Stimulated activated naive CD4-positive, alpha-beta T cell (primary cell): ENCODE measurements at places on chromosomes 12 and 14.
A peak's percentile ranks its signal among the peaks of the same experiment; 100 is the strongest.

- no peak for DNase-seq
Observed at GRCh38 chr12:115023279-115024265, 339.6 kb upstream of the TBX3 start.

GRCh38 chr14:64278458-64278857 lies 15.7 kb downstream of the ESR2 start:
- DNase-seq, result no peak

GRCh38 chr12:27515671-27516070 lies 8.3 kb upstream of the PPFIBP1 start:
- no peak for DNase-seq

- DNase-seq, result no peak
Observed at GRCh38 chr12:119649202-119649808, 18.6 kb upstream of the PRKAB1 start.

DNA sequence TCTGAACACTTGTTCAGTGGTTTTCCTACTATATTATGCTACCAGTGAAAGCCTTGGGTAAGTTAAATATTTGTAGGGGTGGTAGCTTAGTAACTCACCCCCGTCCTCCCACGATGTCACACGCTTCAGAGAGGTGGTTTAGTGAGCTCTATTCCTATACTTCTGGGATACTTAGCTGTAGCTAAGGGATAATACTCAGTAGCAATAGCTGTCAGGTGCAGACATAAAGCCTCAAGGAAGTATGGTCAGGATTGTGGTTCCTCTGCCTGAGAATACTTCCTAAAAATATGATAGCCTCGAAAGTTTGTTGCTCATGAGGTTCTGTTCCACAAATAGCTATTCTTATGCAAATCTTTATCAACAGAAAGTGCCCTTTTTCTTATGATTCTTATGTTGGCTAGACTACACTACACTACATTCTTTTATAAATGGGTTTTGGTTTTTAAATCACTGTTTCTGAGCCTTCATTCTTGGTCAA lies 11.9 kb downstream of the DLST start:
- no peak for DNase-seq

DNA sequence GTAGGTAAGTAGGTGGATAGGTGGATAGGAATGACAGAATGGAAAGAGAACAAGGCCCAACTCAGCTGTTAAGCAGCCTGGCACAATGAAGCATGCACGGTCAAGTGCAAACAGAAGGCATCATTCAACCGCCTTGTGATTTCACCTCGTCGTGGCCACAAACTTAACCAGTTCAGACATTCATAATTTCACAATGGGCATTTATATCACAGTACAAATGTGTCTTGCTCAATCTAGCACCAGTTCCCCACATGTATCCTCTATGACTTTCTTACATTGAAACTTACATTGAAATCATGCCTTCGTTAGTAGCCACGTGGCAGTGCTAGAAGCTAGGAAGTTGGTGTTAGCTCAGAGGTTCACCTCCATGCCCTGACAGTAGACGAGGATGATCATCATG lies 207.5 kb downstream of the ETV6 start:
- no peak for DNase-seq

GRCh38 chr12:125092108-125092871 lies 27.1 kb downstream of the AACS start:
- DNase-seq, result no peak

DNA sequence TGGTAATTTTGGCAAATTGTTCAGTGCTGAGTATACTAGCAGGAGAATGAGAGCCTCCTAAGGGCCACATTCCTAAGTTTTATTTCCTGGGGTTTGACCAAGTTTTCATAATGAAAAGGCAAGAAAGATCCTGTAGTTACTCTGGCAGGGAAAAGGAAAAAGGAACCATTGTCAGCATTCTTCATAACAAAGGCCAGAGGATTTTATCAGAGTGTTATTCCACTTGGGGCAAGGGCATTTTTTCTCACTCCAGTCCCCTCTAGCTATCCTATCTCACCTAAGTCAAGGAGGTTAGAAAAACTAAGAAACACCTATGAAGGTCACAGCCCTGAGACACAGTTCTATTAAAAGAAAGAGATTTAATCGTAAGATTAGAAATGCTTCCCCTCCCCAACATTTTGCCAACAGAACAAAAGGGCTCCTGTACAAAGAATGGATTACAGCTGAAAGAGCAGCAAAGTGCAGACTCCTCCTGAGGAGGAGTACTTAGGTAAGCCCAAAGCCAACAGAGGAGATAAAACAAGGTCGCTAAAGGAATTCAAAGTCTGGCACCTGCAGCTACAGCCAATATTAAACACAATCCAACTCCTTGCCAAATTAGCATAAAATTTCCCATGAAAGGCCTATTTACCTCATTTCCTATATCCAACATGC lies 162.4 kb downstream of the GALC start:
- DNase-seq, result no peak

DNA sequence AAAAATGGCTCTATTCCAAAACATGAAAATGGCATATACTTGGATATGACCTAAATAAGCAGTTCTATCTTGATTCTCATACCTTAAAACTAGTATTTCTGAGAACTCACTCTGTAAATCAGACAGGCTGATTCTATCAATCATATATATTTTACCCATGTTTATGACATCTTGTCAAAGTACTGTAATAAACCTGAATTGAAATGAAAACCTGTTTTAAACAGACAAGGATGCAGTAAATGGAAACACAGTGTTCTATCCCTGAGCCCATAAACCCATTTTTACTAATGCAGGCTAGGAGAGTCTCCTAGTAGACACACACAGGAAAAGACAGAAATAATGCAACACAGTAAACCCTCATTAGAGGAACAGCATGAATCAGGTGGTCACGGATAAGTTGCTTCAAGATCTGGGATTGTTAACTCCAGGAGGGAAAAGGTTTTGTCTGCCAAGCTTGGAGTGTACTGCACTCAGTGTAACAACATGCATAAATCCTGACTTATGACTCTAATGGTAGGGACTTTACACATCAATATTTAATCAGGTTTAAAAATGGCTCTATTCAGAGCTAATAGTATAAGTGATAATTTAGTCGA lies 93.6 kb upstream of the CPNE8 start:
- DNase-seq, result no peak

- DNase-seq, result no peak
Observed at GRCh38 chr14:64993266-64993930, 6.7 kb downstream of the FNTB start.

- DNase-seq, result no peak
Observed at GRCh38 chr12:50246197-50246865, 37.0 kb downstream of the LIMA1 start.

- no peak for DNase-seq
Observed at GRCh38 chr12:33830070-33830469, 192.2 kb upstream of the ALG10 start.

DNA sequence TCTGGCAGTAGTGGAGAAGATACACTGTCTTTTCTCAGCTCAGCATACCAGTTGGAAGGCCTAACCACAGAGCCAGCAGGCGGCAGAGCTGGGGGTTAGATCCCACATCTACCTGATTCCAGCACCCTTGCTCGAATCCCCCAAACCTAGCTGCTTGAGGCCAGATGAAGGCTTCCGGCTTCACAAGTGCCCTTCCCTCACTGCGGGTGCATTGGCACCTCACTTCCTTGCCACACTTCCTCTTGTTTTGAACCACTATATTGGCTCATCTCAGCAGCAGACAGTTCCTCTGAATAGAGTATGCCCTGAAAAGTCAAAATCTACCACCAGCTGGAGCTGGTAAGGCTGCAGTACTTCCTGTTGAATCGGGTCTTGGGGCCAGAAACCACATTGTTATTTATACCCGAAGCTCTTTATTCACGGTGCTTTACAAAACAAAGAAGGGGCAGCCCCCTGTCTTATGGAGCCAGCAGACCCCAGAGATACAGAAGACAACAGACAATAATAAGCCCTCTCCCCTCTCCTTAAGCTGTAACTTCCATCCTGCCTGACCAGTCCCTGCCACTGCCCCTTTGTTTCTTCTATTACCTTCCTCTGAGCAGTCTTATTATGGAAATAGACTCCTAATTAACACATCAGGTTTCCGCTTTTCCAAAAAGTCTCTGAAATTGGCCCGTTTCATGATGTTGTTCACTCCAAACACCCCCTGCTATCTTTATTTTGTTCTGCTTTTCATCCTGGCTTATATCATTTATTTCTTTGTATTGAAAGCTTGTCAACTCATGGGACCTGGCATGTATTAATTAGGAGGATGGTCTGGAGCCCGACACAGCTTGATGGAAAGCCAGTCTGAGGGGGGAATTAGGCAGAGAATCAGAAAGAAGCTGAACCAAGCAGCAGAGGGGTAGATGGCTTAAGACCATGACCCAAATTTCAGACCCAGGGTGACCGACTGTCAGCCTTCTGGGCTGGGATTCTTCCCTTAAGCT lies 233.5 kb downstream of the EFCAB11 start:
- peak; percentile 90 for DNase-seq

GRCh38 chr14:88463318-88463717 lies 77.9 kb downstream of the SPATA7 start:
- no peak for DNase-seq

GRCh38 chr14:96229315-96229714 lies 24.7 kb downstream of the BDKRB2 start:
- DNase-seq, result no peak

- DNase-seq, result no peak
Observed at GRCh38 chr12:110669193-110669502, 19.8 kb downstream of the HVCN1 start.

DNA sequence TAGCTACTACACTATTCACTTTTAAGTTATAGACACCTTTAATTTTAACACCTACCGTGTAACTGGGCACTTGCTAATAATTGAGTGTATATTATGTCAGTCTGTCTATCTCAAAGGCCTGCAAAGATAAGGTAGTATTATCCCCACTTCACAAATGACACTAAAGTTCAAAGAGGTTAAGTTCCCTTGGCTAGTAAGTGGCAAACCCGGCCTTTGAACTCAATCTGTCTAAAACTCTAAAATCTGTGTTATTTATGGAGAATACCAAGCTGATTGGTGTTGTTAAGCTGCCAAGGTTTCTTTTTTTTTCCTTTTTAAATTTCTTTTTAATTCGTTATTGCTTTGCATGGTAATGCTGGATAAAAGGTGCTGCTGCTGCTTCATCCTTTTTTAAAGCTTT lies 37.7 kb downstream of the YLPM1 start:
- DNase-seq, result no peak

DNA sequence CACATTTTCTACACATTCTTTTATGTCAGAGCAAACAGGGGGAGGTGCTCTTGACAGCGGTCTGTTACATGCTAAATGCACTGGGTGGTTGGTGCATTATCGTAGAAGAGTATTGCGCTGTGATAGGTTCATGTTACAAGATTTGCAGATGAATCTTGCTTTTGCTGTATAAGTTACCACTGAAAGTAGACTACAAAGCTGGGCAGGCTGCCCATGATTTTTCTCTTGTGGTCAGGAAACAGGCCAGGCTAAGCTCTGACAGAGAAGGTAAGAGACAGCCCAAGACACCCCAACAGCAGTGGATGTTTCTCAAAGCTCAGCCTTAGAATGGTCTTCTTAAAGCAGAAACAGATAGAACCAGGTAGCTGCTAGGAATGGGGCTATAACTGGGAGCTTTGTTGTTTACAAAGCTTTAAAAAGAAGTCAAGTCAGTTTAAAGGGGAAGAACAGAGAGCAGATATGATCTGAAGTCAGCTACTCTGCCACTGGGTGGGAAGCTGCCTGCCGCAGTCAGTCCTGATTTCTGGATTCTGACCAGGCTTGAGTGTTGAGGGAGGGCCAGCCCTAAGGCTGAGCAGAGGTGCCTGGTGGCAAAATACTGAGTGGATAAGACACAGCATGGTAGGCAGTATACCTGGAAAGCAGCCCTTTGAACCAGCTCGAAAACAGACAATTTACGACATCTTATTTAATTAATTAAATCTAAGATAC lies 9.4 kb downstream of the KCNA1 start:
- no peak for DNase-seq

- no peak for DNase-seq
Observed at GRCh38 chr14:90049390-90049789, 12.4 kb upstream of the KCNK13 start.

DNA sequence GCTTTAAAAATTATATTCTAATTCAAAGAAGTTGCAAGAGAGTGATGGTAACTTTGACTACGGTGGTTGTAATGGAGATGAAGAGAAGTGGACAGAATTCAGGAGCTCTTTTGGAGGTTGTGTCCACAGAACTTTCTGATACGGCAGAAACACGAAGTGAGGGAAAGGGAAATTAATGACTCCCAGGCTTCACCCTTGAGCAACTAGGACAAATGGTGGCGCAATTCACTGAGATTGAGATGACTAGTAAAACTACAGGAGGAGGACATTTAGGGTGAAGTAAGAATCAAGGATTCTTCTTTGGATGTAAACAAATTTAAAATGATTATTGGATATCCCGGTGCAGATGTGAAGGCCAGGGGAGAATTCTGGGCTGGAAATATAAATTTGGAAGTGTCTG lies 212.6 kb downstream of the PTPRO start:
- DNase-seq, result no peak

GRCh38 chr12:66319266-66319954 lies 17.1 kb downstream of the HELB start:
- DNase-seq, result no peak

DNA sequence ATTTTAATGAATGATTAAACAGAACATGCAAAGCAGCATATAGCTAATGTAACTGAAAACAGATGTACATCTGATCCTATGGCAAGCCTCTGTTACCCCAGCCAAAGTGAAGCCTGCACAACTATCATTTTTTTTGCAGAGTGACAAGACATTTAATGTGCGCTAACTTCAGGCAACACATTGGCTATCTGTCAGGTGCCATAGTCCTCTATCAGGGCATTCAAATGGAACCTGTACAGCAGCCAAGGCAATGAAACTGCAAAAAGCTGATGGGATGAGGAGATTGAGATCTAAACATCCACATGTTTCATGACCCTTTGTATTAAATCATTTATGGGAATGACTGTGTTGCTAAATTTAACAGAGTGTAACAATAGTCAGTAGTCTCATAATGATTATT lies 1088.5 kb upstream of the TMEM132C start:
- no peak for DNase-seq

DNA sequence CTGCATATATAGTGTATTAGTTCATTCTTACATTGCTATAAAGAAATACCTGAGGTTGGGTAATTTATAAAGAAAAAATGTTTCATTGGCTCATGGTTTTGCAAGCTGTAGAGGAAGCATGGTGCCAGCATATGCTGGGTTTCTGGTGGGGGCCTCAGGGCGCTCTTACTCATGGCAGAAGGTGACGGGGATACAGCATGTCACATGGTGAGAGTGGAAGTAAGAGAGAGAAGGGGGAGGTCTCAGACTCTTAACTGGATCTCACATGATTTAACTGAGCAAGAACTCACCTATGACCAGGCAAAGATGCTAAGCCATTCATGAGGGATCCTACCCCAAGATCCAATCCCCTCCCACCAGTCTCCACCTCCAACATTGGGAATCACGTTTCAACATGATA lies 15.9 kb upstream of the PAWR start:
- DNase-seq, result no peak
